ENCODE measurements at places on chromosomes 5 and 9. TPM values are rescaled to one million over a fixed set of nuclear protein-coding genes. Genes with fewer than 3 reads are reported as not detected.

GRCh38 chr9:129720181-129720864, 32.5 kb downstream of the PTGES start:
- no peak for DNase-seq
- no peaks in the 10 kb centered on the region for H3K27me3 ChIP-seq
- H3K36me3 ChIP-seq, result no peaks in the 10 kb centered on the region
- H3K4me3 ChIP-seq, result no peak overlapping the region
- no peaks in the 10 kb centered on the region for H3K4me1 ChIP-seq

DNA sequence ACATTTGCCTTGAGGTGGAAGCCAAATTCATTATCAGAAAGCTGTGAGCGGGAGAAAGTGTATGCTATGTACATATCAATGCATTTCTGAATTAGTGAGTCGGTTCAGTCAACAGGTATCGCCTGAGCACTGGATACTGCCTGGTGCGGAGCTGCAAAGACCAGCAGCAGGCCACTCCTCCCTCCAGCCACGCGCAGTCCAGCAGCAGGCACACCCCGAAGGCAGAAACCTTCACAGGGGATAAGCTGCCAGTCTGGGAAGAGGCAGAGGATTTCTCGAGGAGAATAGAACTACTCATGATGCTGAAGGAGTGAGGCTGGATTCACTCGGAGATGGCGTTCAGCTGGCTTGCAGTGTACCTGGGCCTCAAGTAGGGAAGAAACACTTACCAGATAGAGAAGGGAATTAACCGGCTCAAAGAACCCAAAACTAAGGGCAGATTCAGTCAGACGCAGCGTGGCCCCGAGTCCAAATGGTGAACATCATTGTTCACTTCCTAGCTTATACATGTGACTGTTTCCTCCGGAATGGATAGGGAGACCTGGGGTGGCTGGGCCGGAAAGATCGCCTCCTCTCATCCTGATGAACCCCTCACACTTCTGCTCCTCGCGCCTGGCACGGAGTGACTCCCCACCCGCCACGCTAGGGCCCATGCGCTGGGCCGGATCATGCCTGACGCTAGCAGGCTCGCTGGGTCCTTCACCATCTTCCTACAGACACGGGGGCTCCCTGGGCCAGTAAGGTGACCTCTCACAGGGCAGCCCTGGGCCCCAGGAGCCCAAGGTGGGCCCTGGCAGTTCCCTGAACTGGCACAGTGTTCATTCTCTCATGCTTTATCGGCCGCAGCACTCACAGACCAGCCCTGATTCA, 78.1 kb upstream of the SPATA31C2 start:
- no peak overlapping the region for H3K4me3 ChIP-seq
- no peak for DNase-seq
- no peaks in the 10 kb centered on the region for H3K27me3 ChIP-seq
- no peaks in the 10 kb centered on the region for H3K4me1 ChIP-seq
- no peak overlapping the region for H3K27ac ChIP-seq

The SLC27A6 gene
- total RNA-seq, result not detected

The RAB3C gene
- 1.2 TPM for total RNA-seq

The ZNF354C gene
- 2.0 TPM for total RNA-seq

- no peak overlapping the region for H3K4me3 ChIP-seq
- no peaks in the 10 kb centered on the region for H3K27me3 ChIP-seq
- H3K4me1 ChIP-seq, result peaks cover 3% of the 10 kb centered on the region
- no peaks in the 10 kb centered on the region for H3K36me3 ChIP-seq
Observed at GRCh38 chr5:96997265-96997859, 61.5 kb downstream of the LNPEP start.

The PTPA gene
- 65.7 TPM for total RNA-seq

The RBM22 gene
- total RNA-seq, result 35.1 TPM

The LECT2 gene
- total RNA-seq, result not detected

DNA sequence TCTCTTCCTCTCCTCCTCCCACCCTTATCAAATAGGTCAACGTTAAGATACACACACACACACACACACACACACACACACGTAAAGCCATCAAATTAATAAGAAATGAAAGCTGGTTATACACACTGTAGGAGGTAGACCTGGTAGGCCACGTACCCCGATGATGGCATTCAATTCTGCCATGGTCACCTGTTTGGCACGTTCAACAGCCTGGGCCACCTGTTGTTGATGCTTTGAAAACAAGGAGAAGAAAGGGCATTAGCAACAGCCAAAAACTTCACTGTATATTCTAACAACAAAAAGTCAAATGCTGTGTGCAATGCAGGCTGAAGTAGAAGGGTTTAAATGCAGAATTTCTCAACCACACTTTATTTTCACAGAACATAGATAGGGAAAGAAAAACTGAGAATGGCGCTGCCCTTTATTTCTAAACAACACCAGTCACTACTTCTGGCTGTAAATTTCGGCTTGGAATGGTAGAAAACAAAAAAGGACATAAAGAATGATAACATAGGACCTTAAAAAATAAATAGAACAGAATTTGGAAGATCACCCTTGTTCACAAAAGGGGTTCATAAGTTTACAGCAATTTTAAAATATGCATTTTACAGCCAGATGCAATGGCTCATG, 37.2 kb downstream of the TLE1 start:
- H3K27me3 ChIP-seq, result no peaks in the 10 kb centered on the region
- peaks cover 4% of the 10 kb centered on the region for H3K36me3 ChIP-seq
- no peak overlapping the region for H3K27ac ChIP-seq
- no peak for DNase-seq
- no peaks in the 10 kb centered on the region for H3K4me1 ChIP-seq
- no peak overlapping the region for H3K4me3 ChIP-seq

The ZFP37 gene
- total RNA-seq, result 3.3 TPM

DNA sequence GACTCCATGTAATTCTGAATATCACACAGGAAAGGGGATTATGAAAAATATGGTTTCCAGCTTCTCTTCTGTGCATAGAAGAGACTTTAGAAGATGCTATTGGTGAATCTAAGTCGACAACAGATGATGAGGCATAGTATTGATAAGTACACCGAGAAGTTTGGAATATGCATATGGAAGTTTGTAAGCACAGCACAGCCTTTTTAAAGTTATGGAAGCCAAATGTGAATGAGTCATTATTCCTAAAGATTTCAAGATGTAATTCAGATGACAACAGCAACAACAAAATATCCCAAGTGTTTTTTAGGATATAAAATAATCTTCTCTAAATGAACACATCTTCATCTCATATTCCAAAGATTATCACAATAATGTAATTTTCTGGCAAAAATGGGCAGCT, 1723.3 kb downstream of the EFNA5 start:
- no peak overlapping the region for H3K27ac ChIP-seq
- no peaks in the 10 kb centered on the region for H3K36me3 ChIP-seq
- no peaks in the 10 kb centered on the region for H3K27me3 ChIP-seq
- H3K4me3 ChIP-seq, result no peak overlapping the region
- H3K4me1 ChIP-seq, result no peaks in the 10 kb centered on the region
- DNase-seq, result no peak

The ECM2 gene
- 13.4 TPM for total RNA-seq

The WDR31 gene
- total RNA-seq, result 3.5 TPM

GRCh38 chr9:108838017-108838416, 17.8 kb downstream of the ACTL7B start:
- no peak overlapping the region for H3K4me3 ChIP-seq
- H3K4me1 ChIP-seq, result no peaks in the 10 kb centered on the region
- DNase-seq, result no peak

GRCh38 chr9:17082343-17083064, 52.3 kb upstream of the CNTLN start:
- H3K36me3 ChIP-seq, result no peaks in the 10 kb centered on the region
- DNase-seq, result no peak
- no peak overlapping the region for H3K27ac ChIP-seq
- H3K27me3 ChIP-seq, result no peaks in the 10 kb centered on the region
- H3K4me1 ChIP-seq, result no peaks in the 10 kb centered on the region

GRCh38 chr9:89356782-89357181, 38.5 kb downstream of the SECISBP2 start:
- no peaks in the 10 kb centered on the region for H3K36me3 ChIP-seq
- DNase-seq, result no peak
- H3K27me3 ChIP-seq, result no peaks in the 10 kb centered on the region
- H3K4me3 ChIP-seq, result no peak overlapping the region

- H3K27ac ChIP-seq, result no peak overlapping the region
- no peaks in the 10 kb centered on the region for H3K27me3 ChIP-seq
- no peak overlapping the region for H3K4me3 ChIP-seq
- DNase-seq, result no peak
- no peaks in the 10 kb centered on the region for H3K36me3 ChIP-seq
Observed at GRCh38 chr5:65244031-65244430, 237.7 kb downstream of the ADAMTS6 start.

DNA sequence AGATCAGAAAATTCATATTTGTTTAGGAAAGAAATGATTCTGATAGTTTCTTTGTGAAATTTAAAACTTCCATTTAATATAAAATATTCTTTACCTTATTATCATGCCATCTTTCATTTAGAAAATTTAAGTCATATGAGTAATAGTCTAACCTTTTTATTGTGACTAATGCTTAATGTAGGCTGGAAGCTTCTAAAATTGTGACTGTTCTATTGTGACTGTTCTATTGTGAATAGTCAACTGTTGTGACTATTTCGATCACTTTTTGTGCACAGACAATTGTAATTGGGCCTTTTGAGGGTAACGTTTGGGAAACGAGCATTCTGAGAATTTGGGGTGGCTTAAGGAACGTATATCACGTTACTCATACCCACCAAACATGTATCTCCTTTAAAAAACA, 100.0 kb downstream of the PARP8 start:
- H3K27me3 ChIP-seq, result no peaks in the 10 kb centered on the region
- H3K36me3 ChIP-seq, result no peaks in the 10 kb centered on the region
- H3K4me3 ChIP-seq, result no peak overlapping the region
- H3K4me1 ChIP-seq, result no peaks in the 10 kb centered on the region
- H3K27ac ChIP-seq, result no peak overlapping the region

DNA sequence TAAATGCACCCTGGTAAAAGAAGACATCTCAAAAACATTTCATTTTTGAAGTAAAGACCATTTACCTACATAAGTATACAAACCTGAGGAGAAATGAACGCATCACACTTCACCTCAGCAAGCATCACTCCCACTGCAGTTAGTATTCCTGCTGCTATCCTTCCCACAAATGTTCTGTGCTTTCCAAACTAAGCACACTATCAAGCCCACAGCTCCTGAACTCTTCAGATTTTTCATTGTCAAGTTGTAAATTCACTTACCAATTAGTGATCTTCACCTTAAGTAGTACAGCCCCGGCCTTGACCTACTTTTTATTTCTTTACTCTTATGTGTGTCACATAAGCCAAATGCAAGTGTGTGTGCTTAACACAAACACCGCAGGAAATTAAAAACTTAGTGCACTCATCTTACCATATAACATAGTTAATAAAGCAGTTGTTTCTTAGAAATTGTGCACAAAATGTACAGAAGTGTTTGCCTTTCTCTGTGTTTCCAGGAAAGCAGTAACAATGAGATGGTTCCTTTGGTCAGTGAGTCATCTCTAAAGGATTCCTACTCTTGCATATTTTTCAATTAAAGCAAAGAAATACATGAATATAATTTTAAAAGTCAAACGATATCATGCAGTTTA, 169.4 kb downstream of the APBA1 start:
- H3K4me3 ChIP-seq, result no peak overlapping the region
- no peaks in the 10 kb centered on the region for H3K4me1 ChIP-seq
- H3K36me3 ChIP-seq, result no peaks in the 10 kb centered on the region

The PHF24 gene
- not detected for total RNA-seq

DNA sequence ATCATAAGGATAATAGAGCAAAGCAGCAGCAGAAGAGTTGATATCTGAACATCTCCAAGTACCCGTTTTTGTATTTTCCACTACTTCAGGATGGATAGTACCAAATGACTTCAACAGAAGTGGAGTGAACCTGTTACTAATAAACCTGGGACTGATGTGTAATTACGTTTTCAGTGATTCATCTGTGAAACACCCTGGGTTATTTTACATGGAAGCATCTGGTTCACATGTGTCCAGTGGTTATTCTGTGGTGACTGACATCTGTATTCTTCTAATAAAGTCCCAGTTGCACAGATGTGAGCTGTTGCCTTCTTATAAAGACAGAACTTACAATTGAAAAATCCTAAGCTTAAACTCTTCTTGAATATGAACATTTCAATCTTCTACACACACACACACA, 139.7 kb upstream of the VCAN start:
- DNase-seq, result no peak
- no peak overlapping the region for H3K27ac ChIP-seq
- H3K27me3 ChIP-seq, result no peaks in the 10 kb centered on the region
- no peaks in the 10 kb centered on the region for H3K4me1 ChIP-seq
- H3K4me3 ChIP-seq, result no peak overlapping the region

DNA sequence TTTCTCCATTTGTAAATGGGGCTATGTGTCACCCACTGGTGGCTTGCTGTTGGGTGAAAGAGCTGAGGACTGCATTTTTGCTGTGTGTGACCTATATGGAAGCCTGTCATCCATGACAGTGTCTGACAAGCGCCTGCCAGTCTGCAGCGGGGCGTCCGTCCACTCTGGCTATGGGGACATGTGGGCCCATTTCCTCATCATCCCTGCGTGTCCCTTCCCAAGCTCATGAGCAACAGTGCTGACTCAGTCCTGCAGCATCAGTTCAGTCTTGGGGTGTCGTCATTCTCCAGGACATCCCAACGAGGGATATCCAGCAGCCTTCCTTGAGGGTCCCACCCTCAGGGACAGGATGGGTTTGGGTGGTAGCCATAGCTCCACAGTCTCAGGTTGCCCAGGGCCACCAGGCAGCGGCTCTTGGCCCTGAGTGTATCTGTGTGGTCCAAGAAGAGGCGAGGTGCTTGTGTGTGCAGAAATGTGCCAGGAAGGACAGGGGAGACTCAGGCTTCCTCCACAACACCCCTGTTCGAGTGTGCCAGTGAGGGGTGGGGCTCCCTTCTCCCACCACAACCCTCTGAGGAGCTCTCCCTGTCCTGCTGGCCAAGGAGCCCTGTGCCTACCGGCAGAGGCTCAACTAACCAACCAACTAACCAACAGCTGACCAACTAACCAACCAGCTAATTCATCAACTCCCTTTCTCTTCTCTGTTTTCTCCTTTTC, 2.1 kb downstream of the FGD3 start:
- H3K27me3 ChIP-seq, result no peaks in the 10 kb centered on the region
- no peak for DNase-seq
- H3K4me1 ChIP-seq, result peaks cover 19% of the 10 kb centered on the region
- H3K4me3 ChIP-seq, result no peak overlapping the region

GRCh38 chr9:109990541-109990940, 210.5 kb downstream of the PALM2AKAP2 start:
- no peak overlapping the region for H3K27ac ChIP-seq
- DNase-seq, result no peak
- H3K4me1 ChIP-seq, result no peaks in the 10 kb centered on the region
- H3K36me3 ChIP-seq, result no peaks in the 10 kb centered on the region
- no peaks in the 10 kb centered on the region for H3K27me3 ChIP-seq

Data from Peyer's patch (tissue), 4 donors.